ENCODE measurements at places on chromosomes 7 and 10.
A peak's percentile ranks its signal among the peaks of the same experiment; 100 is the strongest.

DNA sequence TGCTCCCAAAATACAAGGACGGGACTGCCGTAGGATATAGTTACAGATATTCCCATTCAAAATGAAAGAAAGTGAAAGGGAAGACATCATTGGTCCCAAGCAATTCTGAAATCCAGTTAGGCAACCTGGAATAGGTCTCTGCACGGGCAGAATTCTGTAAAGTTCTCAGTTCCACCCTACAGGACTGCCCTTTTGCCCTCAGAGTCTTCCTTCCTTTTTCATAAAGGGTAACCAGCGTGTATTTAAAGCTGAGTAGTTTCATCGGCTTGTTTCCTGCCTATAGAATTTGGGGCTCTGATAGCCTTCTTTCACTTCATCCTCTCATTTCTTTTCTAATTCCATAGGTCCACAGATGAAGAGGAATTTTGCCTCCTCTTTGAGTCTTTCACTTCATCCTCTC is 20.0 kb downstream of the COPG2 start:
- DNase-seq: no peak

DNA sequence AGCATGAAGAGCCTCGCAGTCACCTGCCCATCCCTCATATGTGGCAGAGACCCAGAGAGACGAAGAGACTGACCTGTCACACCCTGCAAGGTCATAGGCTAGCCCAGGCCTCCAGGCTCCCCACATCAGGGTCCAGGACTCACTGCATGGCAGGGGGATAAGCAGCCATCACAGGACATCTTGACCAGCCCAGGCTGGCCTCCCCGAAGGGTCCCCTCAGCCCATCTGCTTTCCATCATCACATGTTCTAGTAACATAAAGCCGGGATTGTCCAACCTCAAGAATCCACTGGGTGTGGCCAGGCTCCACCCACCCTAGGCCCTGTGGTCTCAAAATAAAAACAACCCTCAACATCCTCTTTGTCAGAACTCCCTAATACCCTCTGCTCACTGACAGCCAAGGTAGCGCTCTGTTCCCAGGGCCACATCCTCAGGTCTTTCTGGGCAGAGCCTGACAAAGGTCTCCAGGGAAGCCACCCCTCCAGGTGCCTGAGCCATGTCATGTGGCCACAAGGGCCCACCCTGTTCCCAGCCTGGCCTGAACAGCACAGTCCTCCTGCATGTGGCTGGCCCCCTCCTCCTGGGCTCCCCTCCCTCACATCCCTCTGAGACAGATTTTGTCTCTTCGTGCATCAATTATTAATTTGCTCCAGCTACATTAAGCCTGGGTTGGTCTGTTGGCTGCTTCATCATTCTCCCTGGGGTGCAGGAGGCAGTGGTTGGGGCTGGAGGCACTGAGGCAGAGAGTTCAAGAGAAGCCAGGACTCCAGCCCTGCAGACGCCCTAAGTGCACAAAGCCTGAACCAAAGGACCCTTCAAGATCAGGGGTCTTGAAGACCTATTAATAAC is 131.8 kb upstream of the UNC5B start:
- no peak for DNase-seq

- no peak for DNase-seq
Measured at GRCh38 chr7:11294218-11294617, 320.5 kb downstream of the PHF14 start.

DNA sequence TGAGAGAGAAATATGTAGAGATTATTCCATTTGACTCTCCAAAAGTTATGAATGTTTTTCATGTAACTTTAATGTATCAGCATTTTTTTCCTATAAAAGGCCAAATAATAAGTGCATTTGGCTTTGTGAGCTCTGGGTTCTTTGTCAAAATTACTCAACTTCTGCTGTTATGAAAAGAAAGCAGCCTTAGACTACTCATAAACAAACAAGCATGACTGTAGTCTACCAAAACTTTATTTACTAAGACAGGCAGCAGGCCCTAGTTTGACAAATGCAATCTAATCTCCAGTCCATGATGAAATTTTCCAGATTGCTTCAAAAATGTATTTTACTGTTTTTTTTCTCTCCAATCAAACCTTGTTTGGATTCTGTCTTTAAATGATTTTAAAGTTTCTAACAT is 46.3 kb downstream of the MRPL32 start:
- no peak for DNase-seq

DNA sequence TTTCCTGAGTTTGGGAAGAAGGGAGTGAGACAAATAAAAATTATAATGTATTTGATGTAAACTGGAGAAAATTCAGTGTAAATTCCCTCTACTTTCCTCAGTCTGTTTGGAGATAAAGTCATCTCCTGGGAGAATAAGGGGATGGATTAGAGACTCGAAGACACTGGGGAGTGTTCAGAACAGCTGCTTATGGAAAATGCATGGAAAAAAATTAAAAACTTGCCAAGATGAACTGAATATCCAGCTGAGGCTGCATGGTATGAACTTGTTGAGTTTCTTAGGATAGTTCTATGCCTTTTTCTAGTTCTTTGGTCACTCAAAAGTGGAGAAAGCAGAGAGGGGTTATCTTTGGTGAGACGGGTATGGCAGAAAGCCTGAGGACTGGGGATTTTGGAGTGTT is 210.5 kb downstream of the BICC1 start:
- DNase-seq: no peak

GRCh38 chr10:53447576-53447975 is 675.0 kb upstream of the MBL2 start:
- no peak for DNase-seq

GRCh38 chr10:104123397-104123796 is 1.4 kb downstream of the SFR1 start:
- peak; percentile 58 for DNase-seq

DNA sequence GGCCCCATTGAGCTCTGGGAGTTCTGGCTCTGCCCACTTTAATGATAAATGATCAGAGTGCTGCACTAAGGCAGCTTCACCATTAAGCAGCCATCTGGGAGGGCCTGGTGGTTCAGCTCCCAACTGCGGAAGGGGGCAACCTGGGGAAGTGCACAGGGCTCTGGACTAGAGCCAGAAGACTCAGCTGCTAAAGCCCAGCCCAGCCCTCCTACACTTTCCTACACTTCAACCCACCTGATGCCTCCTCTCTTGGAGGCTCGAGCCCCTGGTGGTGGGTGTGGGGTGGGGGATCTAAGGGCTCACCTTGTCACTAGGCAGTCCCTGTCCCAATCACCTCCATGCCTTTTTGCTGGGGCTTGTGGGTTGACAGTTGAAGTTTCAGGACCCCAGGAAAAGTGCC is 60.6 kb upstream of the ANTXRL start:
- DNase-seq: no peak

Measured in OCI-M1 (cell line).